ENCODE measurements at places on chromosomes 4 and X.
A peak's percentile ranks its signal among the peaks of the same experiment; 100 is the strongest.

DNA sequence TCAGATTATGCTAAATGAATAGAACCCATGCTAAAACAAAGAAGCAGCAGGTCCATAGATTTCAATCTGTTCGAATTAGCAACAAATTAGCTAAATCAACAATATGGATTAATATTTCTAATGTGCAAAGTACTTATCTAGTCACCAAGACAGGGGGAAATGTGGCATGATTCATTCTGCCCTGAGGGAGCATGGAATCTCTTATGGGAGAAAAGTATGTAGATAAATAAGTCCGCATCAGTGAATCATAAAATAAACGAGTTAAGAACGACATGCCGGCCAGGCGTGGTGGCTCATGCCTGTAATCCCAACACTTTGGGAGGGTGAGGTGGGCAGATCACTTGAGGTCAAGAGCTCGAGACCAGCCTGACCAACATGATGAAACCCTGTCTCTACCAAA is 102.1 kb downstream of the ANOS1 start:
- DNase-seq: peak; percentile 83

- no peak for DNase-seq
These were observed 24.8 kb downstream of the HOPX start for GRCh38 chr4:56656346-56656643.

DNA sequence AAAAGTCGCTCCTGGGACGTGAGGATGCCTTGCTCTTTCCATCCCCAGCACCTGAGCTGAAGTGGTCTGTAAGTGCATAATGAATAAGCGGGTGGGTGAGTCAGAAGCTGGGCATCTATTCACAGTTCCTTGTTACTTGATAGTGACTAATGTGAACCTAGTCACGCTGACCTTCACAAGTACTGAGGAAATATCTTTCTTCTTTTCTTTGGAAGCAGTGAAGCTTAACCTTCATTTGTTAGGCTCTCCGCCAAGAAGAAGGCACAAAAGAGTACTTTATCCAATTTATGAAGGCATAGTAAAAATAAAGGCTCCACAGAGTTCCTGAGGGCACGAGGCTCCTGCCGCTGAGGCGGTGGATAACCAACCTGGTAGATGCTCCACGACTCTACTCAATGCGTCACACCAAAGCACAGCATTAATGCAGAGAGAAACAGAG is 475.7 kb upstream of the SLIT2 start:
- DNase-seq: peak; percentile 46

- DNase-seq: peak; percentile 47
These were observed 61.4 kb upstream of the TRIM2 start for GRCh38 chr4:153142700-153143438.

DNA sequence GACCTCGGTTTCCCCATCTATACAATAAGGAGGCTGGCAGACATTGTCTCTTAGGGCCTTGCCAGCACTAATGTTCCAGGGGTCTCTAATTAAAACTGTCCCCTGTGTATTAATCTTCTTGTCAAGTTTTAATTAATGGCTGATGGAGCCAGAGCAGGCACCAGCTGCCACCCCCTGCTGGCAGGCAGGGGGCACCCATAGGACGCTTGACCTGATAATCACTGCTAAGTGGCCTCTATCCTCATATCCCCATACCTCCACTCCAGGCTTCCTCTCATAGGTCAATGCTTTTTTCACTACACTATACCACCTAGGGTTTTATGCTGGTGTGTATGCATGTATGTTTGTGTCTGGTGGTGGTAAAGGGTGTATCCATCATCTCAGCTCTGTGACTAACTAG is 89.4 kb downstream of the EFNB1 start:
- DNase-seq: no peak

Data from foreskin keratinocyte (primary cell).